ENCODE measurements at places on chromosomes 7 and 10.

DNA sequence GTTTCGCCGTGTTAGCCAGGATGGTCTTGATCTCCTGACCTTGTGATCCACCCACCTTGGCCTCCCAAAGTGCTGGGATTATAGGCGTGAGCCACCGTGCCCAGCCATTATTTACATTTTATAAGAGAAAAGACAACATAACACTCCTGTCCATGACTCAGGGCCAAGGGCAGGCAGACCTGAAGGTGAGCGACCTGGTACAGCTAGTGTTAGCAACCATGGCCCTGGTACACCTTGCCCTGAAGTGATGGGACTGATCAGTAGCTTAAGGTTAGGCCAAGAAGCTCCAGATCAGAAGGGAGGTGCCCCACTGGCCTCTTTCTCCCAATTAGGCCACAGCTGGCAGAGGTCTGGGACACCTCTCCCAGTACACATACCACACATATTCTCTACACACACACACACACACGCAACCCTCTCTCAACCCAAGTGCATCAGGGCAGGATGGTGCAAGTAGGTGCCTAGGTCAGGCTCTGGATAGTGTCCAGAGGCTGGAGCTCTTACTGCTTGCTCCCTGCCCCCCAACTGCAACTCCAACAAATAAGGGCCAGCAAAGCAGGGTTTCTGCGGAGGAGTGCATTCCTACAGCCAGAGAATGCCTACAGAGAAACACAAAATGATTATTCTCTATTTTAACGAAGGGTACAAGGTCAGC lies 43.8 kb downstream of the DPCD start:
- DNase-seq, result no peak

DNA sequence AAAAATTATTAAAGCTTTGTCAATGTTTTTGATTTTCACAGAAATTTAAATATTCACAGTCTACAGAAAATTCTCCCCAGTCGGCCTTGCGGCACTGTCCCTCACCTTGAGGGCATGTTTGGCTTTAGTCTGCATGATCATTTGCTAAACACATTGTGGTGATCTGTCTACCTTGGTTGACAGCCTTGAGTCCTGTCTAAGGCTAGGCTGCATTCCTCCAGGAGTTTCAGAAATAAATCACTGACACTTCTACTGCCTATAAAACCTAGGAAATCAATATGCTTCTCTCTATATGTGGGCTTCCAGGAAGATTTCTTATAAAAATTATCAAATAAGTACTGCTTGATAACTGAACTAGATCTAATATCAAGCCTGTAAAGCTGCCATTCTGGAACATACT lies 430.7 kb upstream of the GRM3 start:
- DNase-seq, result no peak

DNA sequence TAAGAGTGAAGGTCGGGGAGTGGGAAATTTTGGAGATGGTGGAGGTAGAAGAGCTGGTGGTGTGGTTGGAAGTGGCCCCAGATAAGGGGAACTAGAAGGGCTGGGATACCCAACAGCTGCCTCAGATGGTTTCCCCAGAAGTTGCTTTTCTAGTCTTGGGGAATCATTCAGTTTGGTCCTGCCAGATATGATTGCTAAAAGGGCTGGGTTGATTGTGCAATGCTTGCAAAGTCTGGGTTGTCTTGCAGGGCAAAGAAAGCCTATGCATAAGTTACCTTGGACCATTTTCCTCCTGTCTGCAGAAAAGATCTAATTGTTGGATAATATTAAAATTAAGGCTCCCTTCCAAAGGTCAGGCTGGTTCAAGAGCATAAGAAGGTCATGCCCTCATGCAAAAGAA lies 213.8 kb upstream of the ZNF804B start:
- no peak for DNase-seq

- DNase-seq, result no peak
Observed at GRCh38 chr7:107579554-107579884, 527 bp upstream of the BCAP29 start.

DNA sequence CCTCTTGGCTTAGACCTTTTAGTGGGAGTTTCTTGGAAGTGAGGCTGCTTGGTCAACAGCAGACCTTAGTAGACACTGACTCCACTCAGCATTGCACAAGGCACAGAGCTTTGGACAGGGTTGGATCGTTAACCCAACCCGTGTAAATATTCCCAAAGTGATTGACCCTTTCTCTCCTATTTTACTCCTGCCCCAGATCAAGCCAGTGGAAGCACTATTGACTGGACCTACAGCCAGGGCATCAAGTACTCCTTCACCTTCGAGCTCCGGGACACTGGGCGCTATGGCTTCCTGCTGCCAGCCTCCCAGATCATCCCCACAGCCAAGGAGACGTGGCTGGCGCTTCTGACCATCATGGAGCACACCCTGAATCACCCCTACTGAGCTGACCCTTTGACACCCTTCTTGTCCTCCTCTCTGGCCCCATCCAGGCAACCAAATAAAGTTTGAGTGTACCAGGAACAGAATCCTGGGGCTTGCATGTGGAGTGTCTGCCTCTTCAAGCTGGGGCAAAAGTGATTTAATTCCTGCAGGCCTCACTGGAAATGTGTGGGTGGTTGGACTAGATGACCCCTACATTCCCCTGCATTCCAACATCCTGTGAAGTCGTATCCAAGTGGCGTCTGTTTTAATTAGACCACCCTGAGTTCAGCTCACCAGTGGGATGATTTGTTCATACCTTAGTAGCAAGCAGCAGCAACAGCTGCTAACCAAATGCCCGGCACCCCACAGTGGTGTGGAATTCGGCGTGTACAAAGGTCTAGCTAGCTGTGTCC lies 7.5 kb downstream of the CPA1 start:
- no peak for DNase-seq

DNA sequence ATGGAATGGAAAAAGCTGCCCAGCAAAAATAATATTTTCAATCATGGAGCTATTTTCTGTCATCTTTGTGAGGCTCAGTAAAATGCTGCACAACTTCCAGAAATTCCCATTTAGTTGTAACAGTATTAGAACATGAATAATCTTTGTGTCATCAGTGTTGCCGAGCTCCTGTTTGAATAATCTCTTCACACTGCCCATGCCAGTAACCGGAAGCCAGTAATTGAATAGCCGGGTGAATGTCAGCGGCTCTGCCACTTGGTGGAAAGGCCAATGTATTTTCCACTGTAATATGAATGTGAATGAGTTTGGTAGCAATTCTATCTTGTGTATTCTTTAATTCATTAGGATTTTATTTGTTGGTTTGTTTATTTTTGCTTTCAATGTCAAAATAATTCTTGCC lies 172.5 kb upstream of the INSYN2A start:
- DNase-seq, result no peak

Measured in activated gamma-delta T cell treated with Interleukin-2 at 50 U/mL for 16 hours (primary cell).